ENCODE measurements at places on chromosomes 4 and X.

DNA sequence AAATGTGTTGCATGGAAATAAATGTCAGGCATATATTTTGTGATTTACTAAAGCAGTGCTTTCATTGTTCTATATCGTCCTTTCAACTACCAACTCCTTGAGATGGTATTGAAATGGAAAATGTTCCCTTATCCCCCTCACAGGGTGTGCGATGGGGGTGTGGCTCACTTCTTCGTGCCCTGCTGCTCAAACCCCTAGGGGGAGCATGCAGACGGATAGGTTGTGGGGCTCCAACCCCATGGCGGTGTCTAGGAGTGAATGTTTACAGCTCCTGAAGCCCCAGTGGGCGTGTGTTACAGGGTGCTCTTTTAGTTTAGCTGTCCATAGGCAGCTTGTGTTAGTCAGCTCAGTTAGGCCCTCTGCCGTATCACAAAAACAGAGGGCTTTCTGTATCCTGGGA, 287.7 kb upstream of the EMCN start:
- no peak for DNase-seq

DNA sequence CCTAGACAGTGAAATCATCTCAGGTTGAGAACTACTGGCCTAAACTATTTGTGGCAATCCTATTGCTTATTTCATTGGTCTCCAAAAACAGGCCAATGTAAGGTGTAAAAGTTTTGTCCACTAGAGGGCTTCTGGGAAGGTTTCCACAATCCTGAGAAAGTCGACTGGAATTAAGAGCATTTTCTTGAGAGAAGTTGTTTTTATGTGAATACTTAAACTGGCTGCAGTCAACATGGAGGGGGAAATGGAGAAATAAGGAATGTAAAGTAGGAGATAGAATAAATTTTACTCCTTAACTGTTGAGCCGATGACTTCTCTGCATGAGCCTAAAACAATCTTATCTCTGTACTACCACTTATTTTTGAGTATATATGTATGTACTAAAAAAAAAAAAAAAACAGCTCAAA, 11.0 kb upstream of the EIF4E start:
- peak; percentile 20 for DNase-seq

DNA sequence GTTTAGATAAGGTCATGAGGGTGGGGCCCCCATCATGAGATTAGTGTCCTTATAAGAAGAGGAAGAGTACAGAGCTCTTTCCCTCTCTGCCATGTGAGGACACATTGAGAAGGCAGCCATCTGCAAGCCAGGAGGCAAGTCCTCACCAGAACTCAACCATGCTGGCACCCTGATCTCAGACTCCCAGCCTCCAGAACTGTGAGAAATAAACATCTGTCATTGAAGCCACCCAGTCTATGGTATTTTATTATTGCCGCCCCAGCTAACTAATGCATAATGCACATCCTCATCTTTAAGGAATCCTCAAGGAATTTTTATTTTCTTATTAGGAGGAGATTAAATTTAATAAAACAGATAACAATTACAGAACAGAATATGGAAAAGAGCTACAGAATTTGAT, 16.7 kb upstream of the EXOSC9 start:
- DNase-seq: no peak

- DNase-seq: no peak
Observed at GRCh38 chr4:128006592-128006991, 41.4 kb downstream of the ABHD18 start.

GRCh38 chr4:2253160-2254084, 8.5 kb downstream of the MXD4 start:
- DNase-seq: no peak

- DNase-seq: peak; percentile 19
Observed at GRCh38 chr4:105145903-105146275, 787 bp upstream of the TET2 start.

GRCh38 chr4:3201718-3202702, 46.9 kb upstream of the MSANTD1 start:
- DNase-seq: no peak

- DNase-seq: no peak
Observed at GRCh38 chr4:96009427-96010119, 169.7 kb downstream of the PDHA2 start.

DNA sequence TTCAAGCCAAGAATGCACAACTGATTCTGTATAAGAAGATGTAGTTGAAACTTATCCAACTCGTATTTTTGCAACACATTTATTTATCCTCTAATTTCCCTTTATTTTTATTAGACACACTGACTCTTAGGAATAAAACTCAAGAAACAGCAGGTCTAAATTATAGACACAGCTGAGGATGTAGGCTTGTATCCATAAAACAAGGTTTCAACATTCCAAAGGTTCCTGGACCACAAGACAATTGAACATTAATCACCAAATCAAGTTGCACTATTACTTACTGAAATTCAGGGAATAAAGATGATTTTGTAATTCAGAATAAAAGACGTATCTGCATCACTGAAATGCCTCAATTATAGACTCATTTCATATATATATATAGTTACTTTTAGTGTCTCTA, 683.5 kb upstream of the GRIA3 start:
- no peak for DNase-seq

GRCh38 chr4:26176598-26177149, 144.1 kb upstream of the RBPJ start:
- no peak for DNase-seq

DNA sequence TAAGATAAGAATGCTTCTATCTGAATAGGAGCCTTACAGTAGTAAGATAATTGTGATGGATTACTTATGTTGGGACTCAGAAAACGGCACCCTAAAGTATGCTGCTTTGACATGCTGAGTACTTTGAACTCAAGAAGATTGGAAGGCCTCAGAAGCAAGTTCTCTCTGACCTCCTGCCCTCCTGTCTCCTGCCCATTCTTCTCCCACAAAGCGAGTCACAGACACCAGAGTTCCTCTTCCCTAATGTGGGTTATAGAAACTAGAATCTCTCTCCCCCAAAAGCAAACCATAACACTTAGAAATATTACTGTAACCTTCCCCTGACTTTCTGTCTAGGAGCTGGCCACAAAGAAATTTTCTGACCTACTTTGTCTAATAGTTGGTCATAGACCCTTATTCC, 76.5 kb downstream of the DDIT4L start:
- no peak for DNase-seq

GRCh38 chrX:17435476-17435875, 60.5 kb downstream of the NHS start:
- no peak for DNase-seq

DNA sequence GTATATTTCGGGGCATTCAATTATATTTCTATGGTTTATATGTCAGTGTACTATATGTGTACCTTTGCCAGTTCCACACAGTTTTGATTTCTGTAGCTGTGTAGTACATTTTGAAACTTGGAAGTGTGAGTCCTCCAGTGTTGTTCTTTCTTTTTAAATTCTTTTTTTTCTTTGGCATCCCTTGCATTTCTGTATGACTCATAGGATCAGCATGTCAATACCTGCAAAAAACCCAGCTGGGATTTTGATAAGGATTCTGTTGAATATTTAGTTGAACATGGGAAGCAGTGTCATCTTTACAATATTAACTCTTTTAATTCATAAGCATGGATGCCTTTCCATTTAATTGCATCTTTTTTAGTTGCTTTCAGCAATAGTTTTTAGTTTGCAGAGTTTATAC, 100.0 kb downstream of the SH3BGRL start:
- no peak for DNase-seq

GRCh38 chr4:168475745-168476144, 4.5 kb downstream of the DDX60L start:
- no peak for DNase-seq

DNA sequence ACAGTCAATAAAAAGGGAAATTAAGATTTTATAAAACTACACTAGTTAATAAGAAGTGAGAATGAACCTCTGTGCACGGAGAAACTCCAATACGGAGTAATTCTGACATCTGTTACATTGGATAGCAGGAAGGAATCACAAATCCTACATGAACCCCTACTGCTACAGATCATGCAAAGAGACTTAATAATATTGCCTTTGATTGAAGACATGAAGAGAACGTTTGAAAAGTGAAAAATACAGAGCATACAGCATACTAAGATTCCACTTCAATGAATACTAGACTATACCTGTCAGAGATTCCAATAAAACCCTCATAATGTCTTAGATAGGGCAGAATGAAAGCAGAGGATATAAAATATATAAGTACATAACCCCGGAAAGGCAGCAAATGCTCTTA, 360.4 kb upstream of the GALNT7 start:
- no peak for DNase-seq

GRCh38 chrX:13863324-13863723, 46.4 kb upstream of the GPM6B start:
- no peak for DNase-seq

- DNase-seq: no peak
Observed at GRCh38 chr4:39657465-39657864, 18.8 kb upstream of the SMIM14 start.

- DNase-seq: no peak
Observed at GRCh38 chrX:133323431-133323830, 91.9 kb downstream of the GPC4 start.

DNA sequence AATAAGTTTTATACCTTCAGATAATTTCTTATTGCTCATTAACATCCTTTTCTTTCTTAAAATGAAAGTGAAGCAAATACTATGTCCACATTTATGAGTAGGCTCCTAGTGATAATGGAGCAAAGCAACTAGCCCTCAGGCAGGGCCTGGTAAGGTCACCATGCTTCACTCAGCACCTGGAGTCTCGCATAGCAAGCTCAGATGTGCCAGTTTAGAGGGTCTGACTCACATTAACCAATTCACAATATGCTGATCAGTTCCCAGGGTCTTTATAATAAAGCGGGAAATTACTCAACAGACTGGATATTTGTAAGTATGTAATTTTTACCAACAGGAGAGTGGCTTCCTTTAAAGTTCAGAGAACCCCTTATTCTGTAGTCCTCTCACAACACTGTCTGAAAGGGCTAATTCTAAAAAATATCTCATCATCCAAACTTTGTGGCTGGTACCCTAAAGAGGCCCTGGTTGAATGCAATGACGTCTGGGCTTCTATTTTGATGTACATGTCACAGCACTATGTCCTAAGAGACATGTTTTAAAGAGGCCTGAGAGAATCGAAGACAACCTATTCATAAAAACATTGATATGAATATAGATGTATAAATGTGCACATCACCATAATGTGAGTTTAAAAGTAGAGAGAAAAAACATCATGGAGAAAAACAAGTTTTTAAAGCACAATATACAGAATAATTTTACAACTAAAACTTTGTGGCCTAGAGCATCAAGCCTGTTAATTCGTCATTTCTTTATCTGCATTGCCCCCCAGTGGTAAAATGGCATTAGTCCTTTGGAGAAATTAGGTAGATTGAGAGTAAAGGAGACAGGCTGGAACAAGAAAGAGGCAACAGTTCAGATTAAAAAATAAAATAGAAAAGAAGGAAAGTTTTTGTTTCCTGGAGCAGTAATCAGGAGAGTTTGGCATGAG, 44.3 kb downstream of the IL21 start:
- DNase-seq: peak; percentile 42

GRCh38 chr4:136643416-136643815, 888.9 kb downstream of the PCDH18 start:
- no peak for DNase-seq

GRCh38 chrX:120614816-120615215, 10.9 kb downstream of the MCTS1 start:
- DNase-seq: no peak

- DNase-seq: no peak
Observed at GRCh38 chr4:55993994-55994663, 45.4 kb downstream of the CEP135 start.

DNA sequence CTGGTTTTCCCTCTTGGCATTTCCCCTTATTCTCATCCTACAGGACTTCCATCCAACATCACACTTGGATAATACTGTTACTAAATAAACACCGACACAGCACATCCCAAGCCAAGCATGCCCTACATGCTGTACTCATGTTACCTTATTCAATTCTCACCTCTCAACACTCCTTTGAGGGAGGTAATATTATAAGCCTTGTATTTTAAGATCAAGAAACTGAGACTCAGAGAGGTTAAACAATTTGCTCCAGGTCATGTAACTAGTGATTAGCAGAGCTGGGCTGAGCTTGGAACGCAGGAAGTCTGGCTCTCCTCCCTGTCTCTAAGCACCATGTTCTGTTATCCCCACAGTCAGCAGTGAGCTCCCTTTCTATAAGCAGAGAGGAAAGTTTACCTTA, 333.6 kb upstream of the IGFBP7 start:
- DNase-seq: no peak

GRCh38 chr4:151806511-151806927, 45.7 kb upstream of the GATB start:
- no peak for DNase-seq

DNA sequence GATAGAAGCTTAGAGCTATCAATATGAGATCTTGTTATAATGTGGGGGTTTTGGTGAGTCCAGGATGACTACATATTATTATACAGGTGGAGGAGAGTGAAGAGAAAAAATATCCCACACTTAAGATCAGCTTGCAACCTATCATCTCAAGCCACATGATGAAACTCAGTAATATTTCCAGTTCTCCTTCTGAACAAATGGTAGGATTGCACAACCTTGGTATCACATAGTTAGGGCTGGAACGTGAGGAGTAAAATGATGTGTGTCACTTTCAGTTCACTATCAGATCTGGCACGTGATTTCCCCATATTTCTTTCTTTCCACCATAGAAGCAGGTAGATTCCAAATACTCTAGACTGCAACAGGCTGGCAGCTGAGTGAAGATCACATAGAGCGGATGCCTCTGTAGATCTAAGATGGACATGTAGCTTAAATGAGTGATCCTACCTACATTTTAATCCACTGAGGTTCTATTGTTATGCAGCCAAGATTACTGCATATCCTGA, 150.6 kb upstream of the ANKRD50 start:
- DNase-seq: no peak

GRCh38 chrX:129636175-129636681, 18.5 kb downstream of the APLN start:
- no peak for DNase-seq

DNA sequence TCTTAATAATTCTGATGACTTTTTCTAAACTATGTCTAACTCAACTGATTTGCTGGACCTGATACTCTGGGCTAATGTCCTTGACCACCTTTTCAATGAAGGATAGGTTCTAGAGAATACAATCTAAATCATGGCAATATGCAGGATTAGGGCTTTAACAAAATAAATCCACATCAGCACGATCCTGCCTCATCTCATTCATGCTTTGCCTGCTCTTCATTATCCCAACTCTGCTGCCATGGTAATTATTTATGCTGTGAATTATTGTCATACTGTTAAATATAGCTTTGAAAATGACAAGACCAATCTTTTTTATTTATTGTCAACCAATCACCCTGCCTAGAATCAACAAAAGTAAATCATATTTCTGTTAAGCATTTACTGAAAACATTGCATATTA, 2176.7 kb upstream of the AGA start:
- DNase-seq: no peak

- DNase-seq: no peak
Observed at GRCh38 chrX:40207626-40208025, 109.9 kb upstream of the BCOR start.

DNA sequence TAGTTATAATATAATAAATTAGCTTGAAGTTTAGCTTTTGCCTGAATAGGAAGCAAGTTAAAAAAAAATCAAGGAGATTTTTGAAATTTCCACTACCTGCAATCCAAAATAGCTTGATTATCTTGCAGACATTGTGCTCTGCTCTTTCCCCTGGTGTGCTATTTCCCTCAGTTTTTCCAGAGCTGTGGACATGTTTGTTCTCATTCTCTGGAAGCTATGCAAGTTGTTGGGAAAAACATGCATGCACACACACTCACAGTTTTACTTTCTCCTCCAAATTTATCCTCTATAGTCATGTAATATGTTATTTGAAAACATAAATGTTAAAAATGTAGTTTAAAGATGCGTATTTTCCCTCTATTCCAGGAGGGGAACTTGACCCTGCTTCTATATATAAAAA, 225.8 kb upstream of the ARSJ start:
- DNase-seq: no peak
